ENCODE measurements at places on chromosomes 6 and 20.

DNA sequence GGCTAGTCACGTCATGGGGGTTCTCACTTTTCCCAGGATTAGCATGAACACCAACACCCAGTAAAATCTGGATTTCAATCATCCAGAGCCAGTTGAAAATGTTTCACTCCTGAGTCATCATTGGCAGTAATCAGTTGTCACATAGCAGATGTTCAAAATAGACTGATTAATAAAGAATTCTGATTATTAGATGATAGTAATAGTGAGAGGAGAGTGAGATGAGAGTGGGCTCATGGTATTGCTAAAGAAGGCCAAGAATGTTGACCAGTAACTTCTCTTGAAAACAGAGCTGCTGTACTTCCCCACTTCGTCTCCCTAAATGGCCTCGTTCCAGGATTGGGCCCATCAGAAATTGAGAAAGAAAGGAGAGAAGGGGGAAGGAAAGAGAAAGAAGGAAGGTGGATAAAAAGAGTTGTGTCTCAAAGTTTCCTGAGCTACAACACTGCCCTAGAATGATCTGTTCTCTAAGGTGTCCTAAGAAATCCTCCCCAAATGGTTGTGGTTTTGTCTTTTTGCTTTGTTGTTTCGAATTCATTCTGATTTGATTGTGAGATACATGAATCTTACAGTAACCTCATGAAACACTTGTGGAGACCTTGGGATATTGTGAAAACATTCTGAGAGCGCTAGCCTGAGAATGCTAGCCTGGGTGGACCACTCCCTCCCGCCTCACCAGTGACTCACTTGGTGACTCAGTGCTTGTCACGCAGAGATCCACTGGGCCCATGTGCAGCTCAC is 502.2 kb upstream of the JARID2 start:
- DNase-seq = no peak

DNA sequence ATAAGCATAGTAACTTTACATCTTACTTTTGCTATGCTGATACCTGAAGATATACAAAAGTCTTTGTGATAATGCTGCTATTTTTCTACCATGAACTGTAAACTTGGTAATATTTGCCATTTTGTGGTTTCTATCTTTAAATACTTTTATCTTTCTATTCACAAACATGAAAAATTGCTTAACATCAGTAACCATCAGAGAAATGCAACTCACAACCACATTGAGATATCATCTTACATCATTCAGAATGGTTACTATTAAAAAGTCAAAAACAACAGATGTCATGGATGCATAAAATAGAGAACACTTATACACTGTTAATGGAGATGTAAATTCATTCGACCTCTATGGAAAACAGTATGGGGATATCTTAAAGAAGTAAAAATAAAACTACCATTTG is 112.0 kb downstream of the TRDN start:
- DNase-seq = no peak

DNA sequence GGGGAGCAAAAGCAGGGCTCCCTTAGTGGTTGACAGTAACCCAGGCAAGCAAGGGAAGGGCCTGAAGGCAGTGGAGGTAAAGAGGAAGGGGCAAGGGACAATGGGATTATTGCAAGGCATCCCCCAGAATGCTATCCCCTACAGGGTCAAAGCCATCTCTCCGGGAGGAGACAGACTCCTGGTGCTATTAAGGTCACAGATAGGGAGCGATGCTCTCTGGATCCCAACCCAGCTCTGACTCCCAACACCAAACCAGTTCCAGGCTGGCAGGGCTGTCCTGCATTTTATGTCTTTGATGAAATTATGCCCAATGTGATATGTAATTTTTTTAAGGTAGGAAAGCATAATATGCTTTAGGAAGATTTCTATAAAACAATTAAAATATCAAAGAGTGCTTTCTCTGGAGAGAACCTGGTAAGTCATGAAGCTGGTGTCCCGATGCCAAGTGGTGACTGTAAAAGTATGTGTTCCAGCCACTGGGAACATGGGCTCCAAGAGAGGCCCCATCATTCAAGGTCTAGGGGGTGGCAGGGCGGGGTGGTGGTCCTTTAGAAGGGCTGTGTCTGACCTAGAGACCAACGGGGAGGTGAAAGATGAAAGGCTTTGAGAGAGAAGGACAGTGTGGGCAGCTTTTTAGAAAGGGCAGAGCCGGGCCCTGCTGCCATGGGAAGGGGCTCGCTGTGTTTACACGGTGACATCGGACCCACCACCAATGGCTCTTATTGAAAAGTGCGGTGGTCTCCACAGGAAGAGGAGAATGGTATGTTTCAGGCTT is 276.5 kb downstream of the CDC5L start:
- DNase-seq = peak; percentile 55

GRCh38 chr6:166687070-166687878 is 60.2 kb upstream of the RPS6KA2 start:
- no peak for DNase-seq

DNA sequence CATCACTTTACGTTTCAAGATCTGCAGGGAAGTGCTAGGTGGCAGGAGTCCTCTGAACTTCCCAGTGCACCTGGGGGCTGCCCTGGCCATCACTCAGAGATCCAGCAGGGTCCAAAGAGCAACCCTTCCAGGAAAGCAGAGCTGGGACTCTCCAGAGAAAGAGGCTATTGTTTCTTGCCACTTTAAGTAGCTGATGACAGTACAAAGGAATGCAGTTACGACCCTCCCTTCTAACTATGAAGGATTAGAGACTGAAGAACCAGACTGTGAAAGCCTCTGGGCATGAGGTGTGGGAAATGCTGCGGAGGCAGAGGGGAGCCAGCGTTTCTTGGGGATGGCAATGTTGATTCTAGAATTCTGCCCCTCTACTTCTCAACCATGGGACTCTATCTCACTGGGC is 189.1 kb upstream of the SUPT3H start:
- no peak for DNase-seq
